Natural killer cell (primary cell): ENCODE measurements at places on chromosomes 16 and 17. TPM values are rescaled to one million over a fixed set of nuclear protein-coding genes. Genes with fewer than 3 reads are reported as not detected.

Gene PRSS33
- total RNA-seq: 0.54 TPM

DNA sequence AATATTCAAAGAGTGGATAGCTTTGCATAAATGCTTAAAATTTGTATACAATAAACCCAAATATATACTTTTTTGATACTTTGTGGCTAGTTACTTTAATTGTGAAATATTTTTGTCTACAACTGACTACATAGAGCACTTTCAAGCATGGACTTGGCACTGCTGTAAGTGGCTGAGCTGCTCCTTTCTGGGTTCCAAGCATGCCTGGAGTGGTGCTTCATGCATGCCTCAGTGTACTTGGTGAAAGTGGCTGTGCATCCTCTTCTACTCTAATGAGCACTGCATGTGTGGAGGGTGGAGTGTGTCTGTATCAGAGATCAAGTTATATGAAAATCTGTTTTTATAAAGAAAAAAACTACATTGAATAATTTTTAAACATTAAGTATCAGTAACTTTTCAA lies 94.1 kb downstream of the OMG start:
- H3K4me3 ChIP-seq: no peak overlapping the region
- DNase-seq: no peak
- H3K4me1 ChIP-seq: no peaks in the 10 kb centered on the region
- no peak overlapping the region for H3K27ac ChIP-seq

DNA sequence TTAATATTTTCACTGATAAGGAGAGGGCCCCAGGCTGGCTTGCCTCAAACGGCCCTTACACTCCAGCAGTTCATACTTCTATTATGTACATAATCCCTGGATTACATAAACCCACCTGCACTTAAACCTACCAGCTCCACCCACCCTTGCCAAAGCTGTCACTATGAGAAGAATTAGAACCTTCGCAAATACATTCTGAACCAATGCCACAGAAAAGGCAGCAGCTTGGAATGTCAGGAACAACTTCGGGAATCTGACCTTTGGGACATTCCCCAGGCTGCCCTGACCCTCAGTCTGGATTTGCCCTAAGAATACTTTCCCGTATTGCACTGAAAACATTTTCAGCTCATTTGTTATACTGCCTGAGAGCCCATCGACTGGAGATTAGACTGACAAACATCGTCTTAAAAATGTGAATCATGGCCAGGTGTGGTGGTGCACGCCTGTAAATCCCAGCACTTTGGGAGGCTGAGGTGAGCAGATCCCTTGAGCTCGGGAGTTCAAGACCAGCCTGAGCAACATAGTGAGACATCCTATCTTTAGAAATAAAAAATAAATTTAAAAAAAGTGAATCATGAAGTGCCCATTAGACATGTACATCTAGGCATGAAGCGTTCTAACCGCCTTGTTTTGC lies 21.0 kb upstream of the SEC14L1 start:
- H3K27me3 ChIP-seq: no peaks in the 10 kb centered on the region
- DNase-seq: no peak
- no peak overlapping the region for H3K27ac ChIP-seq
- no peaks in the 10 kb centered on the region for H3K4me1 ChIP-seq
- H3K4me3 ChIP-seq: no peak overlapping the region

DNA sequence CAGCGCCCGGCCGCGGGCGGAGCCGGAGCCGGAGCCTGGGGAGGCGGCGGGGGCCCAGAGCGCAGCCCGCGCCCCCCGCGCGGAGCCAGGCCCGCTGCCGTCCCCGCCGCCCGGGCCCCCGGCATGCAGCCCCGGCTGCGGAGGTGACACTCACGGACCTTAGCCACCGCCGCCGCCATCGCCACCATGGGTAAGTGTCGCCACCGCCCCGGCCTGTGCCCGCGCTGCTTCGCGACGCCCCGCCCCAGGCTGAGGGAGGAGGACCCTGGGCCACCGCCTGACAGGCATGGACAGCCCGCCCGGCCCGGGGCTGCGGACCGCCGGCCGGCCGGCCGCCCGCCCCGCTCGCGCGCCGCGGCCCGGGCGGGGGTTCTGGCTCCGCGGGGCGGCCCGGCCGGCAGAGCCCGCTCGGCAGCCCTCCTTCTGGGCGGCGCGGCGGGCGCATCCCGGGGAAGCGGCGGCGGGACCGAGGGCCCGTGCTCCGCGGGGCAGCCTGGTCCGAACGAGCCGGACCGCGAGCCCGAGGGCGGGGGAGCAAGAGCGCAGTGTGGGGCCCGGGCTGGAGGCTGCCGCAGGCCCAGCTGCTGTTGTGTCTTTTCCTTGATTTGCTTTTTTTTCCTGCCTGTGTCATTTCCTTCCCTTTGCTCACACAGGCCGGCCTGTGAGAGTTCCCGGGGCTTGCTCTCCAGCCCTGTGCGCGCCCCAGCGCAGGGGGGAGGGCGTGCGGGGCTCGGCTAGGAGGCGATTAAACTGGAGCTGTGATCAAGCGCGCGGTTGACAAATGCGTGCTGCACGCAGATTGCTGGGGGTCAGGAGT lies 565 bp downstream of the MAP3K3 start:
- H3K36me3 ChIP-seq: no peaks in the 10 kb centered on the region
- H3K4me1 ChIP-seq: peaks cover 13% of the 10 kb centered on the region
- H3K27me3 ChIP-seq: no peaks in the 10 kb centered on the region
- peak; percentile 57 for DNase-seq
- peak overlapping the region; percentile 72 for H3K4me3 ChIP-seq

Gene CENPT
- 68.6 TPM for total RNA-seq

- no peaks in the 10 kb centered on the region for H3K4me1 ChIP-seq
- no peak for DNase-seq
- H3K27ac ChIP-seq: no peak overlapping the region
- no peaks in the 10 kb centered on the region for H3K27me3 ChIP-seq
- H3K36me3 ChIP-seq: no peaks in the 10 kb centered on the region
- H3K4me3 ChIP-seq: no peak overlapping the region
These were observed 585.8 kb upstream of the GOT2 start for GRCh38 chr16:59319871-59320270.

- DNase-seq: no peak
- H3K36me3 ChIP-seq: no peaks in the 10 kb centered on the region
- no peak overlapping the region for H3K27ac ChIP-seq
- H3K27me3 ChIP-seq: no peaks in the 10 kb centered on the region
- H3K4me1 ChIP-seq: no peaks in the 10 kb centered on the region
These were observed 27.1 kb downstream of the MEOX1 start for GRCh38 chr17:43634591-43635125.

Gene PDXDC1
- total RNA-seq: 75.1 TPM

DNA sequence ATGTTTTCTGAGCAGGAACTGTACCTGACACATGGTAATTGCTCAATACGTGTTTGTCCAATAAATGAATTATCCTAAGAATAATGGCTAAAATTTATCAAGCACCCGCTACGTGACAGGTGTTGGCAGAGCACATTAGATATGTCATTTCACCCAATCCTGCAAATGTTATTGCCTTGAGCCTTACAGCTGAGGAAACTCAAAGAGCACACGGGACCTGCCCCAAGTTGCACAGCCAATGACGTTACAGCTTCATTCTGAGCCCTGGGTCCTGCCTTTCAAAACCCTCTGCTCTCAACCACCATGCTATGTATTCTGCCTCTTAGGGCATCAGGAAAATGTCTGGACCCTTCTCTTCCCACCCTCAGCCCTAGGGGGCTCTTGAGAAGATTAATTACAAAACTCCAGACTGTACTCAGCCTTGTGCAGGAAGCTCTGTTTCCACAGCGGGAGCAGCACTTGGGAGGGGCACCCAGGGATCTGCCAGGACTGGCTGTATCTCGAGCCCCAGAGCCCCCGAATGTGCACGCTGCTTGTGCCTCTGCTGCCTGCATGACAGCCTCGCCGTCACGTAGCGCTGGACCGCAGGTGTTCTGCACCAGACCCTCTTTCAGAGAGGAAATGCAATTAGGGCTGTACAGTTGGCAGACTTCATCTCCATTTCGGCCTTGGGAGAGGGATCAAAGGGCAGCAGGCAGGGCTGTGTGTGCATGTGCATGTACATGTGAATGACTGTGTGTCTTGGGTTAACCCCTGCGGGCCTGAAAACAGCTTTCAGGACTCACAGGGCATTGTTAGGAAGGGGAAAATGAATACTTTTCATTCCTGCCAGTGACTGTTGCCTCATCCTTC lies 71.6 kb downstream of the GPR139 start:
- H3K4me3 ChIP-seq: no peak overlapping the region
- H3K27me3 ChIP-seq: no peaks in the 10 kb centered on the region
- H3K4me1 ChIP-seq: no peaks in the 10 kb centered on the region
- no peak for DNase-seq
- H3K36me3 ChIP-seq: no peaks in the 10 kb centered on the region

Gene CYGB
- total RNA-seq: 0.12 TPM

GRCh38 chr16:85930301-85930700 lies 31.3 kb downstream of the IRF8 start:
- peaks cover 68% of the 10 kb centered on the region for H3K4me1 ChIP-seq
- DNase-seq: no peak
- no peak overlapping the region for H3K4me3 ChIP-seq
- no peak overlapping the region for H3K27ac ChIP-seq
- no peaks in the 10 kb centered on the region for H3K36me3 ChIP-seq
- no peaks in the 10 kb centered on the region for H3K27me3 ChIP-seq
